ENCODE measurements at places on chromosomes 2 and 18.

DNA sequence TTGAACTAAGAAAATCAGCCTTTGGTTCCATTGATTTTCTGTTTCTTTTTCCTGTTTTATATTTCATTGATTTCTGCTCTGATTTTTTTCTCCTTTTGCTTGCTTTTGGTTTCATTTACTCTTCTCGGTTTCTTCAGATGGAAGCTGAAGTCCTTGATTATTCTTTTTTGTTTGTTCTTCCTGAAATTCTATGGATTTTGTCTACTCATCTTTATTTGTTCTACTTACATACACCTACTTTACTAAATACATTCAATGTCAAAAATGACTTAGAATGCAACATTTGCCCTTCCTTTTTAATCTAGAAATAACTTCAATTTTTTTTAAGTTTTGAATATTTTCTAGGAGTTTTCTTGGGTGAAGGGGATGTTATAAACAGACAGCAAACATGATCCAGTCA lies 612.5 kb downstream of the METTL4 start:
- no peaks in the 10 kb centered on the region for H3K36me3 ChIP-seq
- no peak overlapping the region for H3K27ac ChIP-seq
- no peak for DNase-seq
- H3K27me3 ChIP-seq: no peaks in the 10 kb centered on the region

GRCh38 chr2:46366668-46367052 lies 69.5 kb downstream of the EPAS1 start:
- H3K27ac ChIP-seq: peak overlapping the region; percentile 56
- no peak overlapping the region for H3K4me3 ChIP-seq
- H3K27me3 ChIP-seq: no peaks in the 10 kb centered on the region
- H3K4me1 ChIP-seq: peaks cover 26% of the 10 kb centered on the region
- H3K36me3 ChIP-seq: no peaks in the 10 kb centered on the region

DNA sequence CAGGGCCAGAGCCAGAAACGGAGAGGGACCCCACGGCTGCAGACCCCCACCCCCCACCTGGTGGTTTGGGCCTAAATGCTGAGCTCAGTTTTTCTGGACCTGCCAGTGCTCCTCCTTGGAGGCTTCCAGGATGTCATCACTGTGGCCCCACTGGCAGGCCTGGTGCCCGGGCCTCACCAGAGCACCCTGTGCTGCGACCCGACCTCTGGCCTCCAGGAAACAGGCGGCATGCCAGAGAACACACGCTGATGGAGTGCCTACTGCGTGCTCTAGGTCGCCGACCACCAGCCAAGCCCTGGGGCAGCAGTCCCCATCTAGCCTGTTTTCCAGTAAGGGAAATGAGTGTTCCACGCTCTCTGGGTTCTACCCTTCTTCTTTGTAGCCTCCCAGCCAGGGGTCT lies 33.8 kb downstream of the HS6ST1 start:
- no peaks in the 10 kb centered on the region for H3K27me3 ChIP-seq
- peaks cover 24% of the 10 kb centered on the region for H3K4me1 ChIP-seq
- no peak overlapping the region for H3K4me3 ChIP-seq
- H3K36me3 ChIP-seq: peaks cover 9% of the 10 kb centered on the region

DNA sequence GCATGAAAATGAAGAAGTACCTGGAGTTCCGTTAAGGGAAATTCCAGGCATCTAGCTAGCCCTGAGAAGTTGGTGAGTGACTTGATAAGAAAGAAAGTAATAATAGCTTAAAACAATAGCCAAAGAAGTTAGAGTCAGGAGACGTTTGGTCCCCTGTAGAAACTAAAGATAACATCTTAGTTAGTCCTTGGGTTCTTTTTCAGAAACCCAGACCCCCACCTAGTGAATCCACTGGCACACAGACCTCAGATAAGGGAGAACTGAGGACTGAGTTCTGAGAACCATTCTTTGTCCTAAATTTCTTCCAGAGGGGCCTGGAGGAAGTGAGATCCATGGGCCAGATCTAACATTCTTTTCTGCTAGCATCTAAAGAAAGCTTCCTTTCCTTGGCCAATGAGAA lies 335.4 kb downstream of the SLC4A3 start:
- peaks cover 3% of the 10 kb centered on the region for H3K36me3 ChIP-seq
- H3K4me1 ChIP-seq: no peaks in the 10 kb centered on the region
- no peak overlapping the region for H3K4me3 ChIP-seq
- H3K27ac ChIP-seq: no peak overlapping the region

GRCh38 chr2:207227062-207227748 lies 61.5 kb upstream of the KLF7 start:
- H3K27ac ChIP-seq: no peak overlapping the region

DNA sequence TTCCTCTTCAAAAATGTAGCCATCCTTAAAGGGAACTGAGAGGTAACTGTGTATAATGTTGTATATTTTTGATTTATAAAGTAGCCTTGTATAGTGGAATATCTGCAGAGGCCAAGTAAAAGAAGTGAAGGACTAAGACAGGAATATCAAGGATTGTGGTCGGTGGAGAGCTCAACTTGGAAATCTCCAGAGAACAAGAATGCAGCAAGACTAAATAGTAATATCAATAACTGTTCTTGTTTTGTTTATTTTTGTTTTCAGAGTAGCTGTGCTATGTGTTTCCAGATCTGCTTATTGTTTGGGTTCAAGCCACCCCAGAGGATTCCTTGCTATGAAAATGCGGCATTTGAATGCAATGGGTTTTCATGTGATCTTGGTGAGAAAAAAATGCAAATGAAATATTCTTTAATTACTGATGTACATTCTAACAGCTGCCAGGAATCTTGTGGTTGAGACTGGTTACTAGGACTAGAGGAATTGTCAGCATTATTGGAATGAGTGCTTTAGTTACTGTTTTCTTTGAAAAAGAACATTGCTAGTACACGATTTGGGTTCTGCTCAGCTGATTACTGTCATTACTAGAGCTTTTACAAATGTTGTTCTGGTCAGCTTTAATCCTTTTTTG lies 25.0 kb downstream of the FASTKD2 start:
- peaks cover 57% of the 10 kb centered on the region for H3K36me3 ChIP-seq
- no peaks in the 10 kb centered on the region for H3K27me3 ChIP-seq
- DNase-seq: no peak
- H3K4me3 ChIP-seq: no peak overlapping the region
- H3K27ac ChIP-seq: no peak overlapping the region
- H3K4me1 ChIP-seq: no peaks in the 10 kb centered on the region

DNA sequence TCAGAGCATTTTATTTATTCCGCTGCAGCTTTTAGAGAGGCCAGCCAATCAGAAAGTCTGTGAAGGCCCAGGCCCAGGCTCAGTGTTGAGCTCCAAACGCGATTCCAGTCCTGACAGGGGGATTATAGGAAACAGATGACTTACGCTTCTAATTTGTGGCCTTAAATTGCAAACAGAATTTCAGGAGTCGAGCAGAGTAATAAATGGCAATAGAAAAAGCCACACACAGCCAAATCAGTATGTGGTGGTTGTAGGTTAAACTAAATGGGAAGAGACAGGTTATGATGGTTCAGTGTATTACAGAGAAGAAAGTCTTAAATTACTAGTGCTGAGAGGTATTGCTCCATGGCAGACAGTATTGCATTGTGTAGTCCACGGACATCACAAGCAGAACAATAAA lies 131.0 kb upstream of the ZEB2 start:
- H3K4me3 ChIP-seq: no peak overlapping the region
- DNase-seq: no peak
- H3K36me3 ChIP-seq: no peaks in the 10 kb centered on the region
- H3K27ac ChIP-seq: no peak overlapping the region

- H3K4me3 ChIP-seq: no peak overlapping the region
- H3K27me3 ChIP-seq: no peaks in the 10 kb centered on the region
- no peak for DNase-seq
- H3K4me1 ChIP-seq: no peaks in the 10 kb centered on the region
- no peak overlapping the region for H3K27ac ChIP-seq
- H3K36me3 ChIP-seq: no peaks in the 10 kb centered on the region
Observed at GRCh38 chr18:73006331-73006730, 138.5 kb upstream of the NETO1 start.

- no peak for DNase-seq
- no peak overlapping the region for H3K27ac ChIP-seq
- no peaks in the 10 kb centered on the region for H3K27me3 ChIP-seq
- no peaks in the 10 kb centered on the region for H3K36me3 ChIP-seq
- H3K4me1 ChIP-seq: no peaks in the 10 kb centered on the region
- no peak overlapping the region for H3K4me3 ChIP-seq
Observed at GRCh38 chr2:40287195-40287594, 164.7 kb downstream of the SLC8A1 start.

DNA sequence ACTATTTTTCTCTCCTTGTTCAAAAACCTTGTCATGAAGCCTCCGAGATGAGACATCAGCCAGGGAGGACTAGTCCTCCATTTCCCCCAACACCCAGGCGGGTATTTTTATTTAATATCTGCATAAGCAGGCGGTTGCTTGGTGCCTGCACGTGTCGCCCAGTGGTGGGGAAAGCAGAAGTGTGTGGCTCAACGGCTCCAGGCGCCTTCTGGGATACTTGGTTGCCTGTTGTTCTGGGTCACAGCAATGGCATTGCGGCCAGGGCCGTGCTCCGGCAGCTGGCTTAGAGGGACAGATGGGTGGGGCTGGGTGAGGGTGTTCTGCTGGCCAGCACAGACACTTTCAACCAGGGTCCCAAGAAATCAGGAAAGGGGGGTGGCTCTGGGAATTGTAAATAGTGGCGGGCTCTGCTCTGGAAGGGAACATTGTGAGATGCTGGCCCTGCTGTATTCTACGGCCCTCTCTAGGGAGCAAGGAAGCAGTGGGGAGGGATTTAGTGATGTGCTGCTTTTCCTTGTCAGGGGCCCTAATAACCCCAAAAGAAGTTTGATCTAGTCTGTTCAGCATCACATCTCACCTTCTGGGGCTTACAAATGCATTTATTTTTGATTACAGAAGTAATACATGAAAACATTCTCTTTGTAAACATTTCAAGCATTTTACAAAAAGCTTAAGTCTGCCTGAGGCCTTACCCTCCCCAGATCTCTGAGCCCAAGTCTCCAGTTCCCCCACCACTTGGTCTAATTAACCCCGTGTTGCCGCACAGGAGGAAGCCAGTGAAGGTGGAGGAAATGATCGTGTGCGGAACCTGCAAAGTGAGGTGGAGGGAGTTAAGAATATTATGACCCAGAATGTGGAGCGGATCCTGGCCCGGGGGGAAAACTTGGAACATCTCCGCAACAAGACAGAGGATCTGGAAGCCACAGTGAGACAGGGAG lies 1.1 kb downstream of the VAMP8 start:
- no peak for DNase-seq
- H3K4me3 ChIP-seq: peak overlapping the region; percentile 97
- H3K4me1 ChIP-seq: peaks cover 37% of the 10 kb centered on the region
- no peaks in the 10 kb centered on the region for H3K27me3 ChIP-seq
- H3K27ac ChIP-seq: peak overlapping the region; percentile 96
- H3K36me3 ChIP-seq: peaks cover 15% of the 10 kb centered on the region

DNA sequence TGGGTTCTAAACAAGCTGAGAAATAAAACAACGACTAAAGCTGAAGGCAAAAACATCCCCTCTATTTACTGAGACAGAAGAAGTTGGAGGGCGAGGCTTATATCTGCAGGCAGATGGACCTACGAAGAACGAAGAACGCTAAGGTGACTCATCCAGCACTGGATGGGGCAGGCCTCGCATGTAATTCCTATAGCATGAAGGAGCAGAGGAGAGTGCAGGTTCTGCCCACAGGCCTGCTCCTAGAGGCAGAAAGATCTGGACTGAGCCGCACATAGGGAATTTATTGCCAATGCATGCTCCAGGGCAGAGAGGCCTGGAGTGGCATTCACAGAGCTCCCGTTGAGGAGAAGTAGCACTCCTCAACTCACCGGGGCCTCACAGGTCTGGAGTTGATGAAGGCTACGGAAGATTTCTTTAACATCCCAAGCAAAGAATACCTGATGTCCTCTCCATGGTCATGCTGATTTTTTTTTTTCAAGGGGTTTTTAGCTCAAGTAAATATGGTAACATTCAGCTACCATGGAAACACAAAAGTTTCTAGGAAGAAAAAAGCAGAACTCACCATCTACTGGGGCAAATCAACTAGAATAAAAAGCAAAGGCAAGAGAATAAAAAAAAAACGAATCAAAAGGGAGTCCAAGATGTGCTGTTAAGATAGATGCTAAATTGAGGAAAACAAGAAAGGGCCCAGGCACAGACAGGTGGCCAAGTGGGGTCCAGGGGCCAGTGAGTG lies 10.4 kb upstream of the METTL21A start:
- no peak for DNase-seq
- peaks cover 3% of the 10 kb centered on the region for H3K36me3 ChIP-seq
- peaks cover 3% of the 10 kb centered on the region for H3K27me3 ChIP-seq
- H3K4me1 ChIP-seq: no peaks in the 10 kb centered on the region

DNA sequence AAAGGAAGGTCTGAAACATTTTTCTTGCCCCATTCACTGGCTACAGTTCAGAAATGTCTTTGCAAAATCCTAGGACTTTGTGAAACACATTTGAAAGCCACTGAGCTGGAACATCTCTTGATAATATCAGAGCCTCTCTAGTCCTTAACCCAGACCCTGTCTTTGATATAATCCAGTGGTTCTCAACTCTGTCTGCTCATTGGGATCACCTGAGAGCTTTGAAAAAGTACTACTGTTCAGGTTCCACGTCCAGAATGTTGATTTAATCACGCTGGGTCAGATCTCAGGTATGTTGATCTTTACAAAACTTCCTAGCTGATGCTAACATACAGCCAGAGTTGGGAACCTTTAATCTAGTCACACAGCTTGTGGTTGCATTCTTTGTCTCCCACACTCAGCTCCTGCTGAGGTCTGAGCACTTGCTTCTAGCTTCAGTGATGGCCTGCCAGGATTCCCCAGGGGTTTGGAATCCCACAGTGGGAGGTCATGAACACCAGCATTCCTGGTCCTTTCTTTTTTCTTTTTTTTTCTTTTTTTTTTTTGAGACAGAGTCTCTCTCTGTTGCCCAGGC lies 262.7 kb downstream of the SETBP1 start:
- H3K36me3 ChIP-seq: no peaks in the 10 kb centered on the region
- no peak overlapping the region for H3K27ac ChIP-seq
- no peaks in the 10 kb centered on the region for H3K27me3 ChIP-seq
- H3K4me3 ChIP-seq: no peak overlapping the region
- peaks cover 5% of the 10 kb centered on the region for H3K4me1 ChIP-seq

GRCh38 chr18:2173486-2173885 lies 397.8 kb downstream of the METTL4 start:
- H3K4me3 ChIP-seq: no peak overlapping the region
- DNase-seq: no peak
- no peaks in the 10 kb centered on the region for H3K36me3 ChIP-seq
- no peak overlapping the region for H3K27ac ChIP-seq
- no peaks in the 10 kb centered on the region for H3K4me1 ChIP-seq
